NCI-H1436 (cell line): ENCODE measurements at places on chromosomes 5 and 9.

DNA sequence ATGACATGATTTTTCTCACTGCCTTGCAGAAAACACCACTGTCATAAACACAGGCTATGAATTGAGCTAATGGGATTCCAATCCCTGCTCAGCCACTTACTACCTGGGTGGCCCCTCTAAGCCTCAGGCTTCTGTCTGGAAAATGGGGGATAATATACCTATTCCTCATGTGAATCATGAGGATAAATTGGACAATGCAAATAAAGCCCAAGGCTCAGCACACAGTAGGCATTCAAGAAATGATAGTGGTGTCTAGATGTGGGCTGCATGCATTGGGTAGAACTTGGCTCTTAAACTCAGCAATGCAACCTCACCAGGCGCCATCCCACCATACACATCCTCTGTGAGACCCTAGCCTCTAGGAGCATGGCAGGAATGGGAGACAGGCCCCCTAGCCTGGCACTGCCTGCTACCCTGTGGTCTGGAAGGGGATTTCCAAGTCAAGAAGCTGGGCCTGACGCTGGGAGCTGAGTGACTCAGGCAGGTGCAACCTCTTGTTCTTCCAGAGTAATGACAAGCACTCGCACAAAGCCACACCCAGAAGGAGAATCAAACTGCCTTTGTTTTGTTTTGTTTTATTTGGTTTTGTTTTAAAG lies 2.3 kb upstream of the TNIP1 start:
- DNase-seq = peak; percentile 10

DNA sequence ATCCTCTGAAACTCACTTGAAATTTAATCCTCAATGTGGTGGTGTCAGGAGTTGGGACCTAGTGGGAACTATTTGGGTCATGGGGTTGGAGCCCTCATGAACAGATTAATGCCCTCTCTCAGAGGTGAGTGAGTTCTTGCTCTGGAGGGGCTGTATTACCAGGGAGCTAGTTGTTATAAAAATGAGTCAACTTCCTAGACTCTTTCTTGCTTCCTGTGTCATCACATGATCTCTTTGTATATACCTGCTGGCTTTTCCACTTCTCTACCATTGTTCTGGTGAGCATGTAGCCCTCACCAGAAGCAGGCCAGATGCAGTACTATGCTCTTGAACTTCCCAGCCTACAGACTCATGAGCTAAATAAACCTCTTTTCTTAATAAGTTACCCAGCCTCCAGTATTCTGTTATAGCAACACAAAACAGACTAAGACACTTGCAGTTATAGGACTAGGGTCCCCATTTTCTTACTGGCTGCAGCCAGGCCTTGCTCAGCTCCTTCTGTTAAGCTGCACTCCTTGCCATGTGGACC lies 127.5 kb downstream of the SUSD1 start:
- no peak for DNase-seq

GRCh38 chr5:7412409-7412808 lies 16.5 kb downstream of the ADCY2 start:
- no peak for DNase-seq

DNA sequence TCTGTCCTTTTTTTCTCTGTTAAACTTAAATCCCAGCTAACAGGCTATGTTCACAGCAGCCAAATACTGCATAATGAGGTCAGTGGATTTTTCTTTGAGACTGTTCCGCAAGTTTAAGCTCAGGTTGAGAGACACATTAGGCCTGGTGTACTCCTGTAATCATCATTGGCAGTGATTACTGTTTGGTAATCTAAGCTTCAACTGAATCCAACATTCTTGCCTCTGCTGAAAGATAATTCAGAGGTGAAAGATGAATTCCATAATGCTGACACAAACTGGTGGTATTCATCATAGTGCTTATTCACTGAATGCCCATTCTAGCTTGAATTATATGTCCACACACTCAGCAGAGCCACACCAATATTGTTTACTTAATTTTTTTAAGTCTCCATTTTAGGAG lies 108.5 kb downstream of the NFIB start:
- no peak for DNase-seq

DNA sequence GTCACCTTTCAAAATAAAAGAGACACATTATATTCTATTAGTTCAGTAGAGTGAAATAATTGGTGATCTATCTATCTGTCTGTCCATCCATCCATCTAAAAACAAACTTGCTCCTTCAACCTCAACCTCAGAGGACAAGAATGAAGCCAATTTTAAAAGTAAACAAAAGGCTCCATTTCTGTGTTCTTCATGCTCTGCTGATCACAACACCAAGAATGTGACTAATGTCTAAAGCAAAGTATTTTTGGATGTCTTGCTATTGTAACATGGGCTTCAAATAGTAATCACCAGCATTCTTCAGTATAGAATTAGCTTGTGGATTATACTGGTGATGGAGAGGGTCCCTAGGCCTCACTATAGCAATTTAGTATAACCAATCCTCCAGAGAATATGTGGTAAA lies 1304.4 kb downstream of the MAT2B start:
- DNase-seq = no peak

GRCh38 chr5:133817456-133817855 lies 151.0 kb downstream of the C5orf15 start:
- DNase-seq = no peak

DNA sequence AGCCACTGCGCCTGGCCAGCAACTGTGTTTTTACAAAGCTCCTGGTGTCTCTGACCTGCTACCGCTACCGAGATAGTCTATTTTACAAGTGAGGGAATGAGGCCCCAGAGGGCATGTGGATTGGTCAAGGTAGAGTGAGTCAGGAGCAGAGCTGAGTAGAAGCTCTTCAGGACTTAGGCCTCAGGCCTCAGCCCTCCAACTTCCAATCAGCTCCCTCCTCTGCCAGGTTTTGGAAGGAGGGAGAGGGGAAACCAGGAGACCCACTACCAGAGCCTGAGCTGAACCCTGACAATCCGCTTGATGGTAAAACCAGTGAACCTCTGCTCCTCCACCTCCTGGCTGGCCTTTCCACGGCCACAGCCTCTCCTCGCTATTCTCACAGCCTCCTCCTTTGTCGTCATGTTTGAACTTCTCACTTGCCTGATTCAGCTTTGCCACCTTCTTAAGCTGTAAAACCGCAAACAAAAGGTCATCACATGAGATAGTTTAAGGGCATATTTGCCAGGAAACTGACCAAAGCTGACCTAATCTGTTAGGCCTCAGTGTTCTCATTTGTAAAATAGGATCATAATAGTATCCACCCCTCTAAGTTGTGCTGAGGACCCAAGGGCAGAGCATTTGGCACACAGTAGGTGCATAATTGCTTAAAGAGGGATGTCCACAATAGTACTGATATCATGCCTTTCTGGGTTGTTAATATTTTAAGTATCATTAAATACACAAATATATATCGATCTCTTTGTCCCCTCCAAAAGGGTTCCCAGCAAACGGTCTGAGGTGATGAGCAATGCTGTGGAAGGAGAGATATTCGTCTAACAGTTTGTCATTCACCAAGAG lies 1.7 kb downstream of the TRAF1 start:
- DNase-seq = no peak

- no peak for DNase-seq
Measured at GRCh38 chr5:112960315-112960714, 16.3 kb upstream of the DCP2 start.

- no peak for DNase-seq
Measured at GRCh38 chr9:17481565-17481964, 97.3 kb upstream of the SH3GL2 start.

DNA sequence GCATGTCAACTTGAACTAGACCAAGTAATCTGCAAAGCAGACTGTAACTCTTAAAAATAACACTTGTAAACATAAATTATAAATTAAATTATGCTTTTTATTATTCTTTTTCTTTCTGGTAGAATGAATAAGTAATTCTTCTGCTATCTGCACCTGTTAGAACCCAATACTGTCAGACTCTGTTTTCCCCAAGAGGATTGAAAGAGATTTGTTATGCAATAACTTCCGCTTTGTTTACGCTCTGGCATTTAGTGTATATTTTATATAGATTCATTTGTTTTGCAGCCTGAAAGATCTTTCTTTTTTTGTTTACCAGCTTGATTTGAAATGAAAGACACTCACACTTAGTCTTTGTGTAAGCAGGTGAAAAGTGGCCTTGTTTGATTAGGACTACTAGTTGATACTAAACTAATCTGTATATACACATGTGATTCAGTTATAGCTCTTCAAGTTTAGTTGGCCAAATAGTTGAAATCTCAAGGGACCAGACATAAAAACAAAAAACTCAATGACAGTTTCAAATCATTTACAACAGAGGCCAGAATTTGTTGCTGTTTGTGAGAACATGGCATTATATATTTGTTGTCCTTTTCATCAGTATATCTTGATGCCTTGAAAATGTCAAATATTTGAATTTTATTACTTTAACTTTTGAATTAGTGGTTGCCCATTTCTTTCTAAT lies 155.8 kb downstream of the PBX3 start:
- DNase-seq = peak; percentile 17

DNA sequence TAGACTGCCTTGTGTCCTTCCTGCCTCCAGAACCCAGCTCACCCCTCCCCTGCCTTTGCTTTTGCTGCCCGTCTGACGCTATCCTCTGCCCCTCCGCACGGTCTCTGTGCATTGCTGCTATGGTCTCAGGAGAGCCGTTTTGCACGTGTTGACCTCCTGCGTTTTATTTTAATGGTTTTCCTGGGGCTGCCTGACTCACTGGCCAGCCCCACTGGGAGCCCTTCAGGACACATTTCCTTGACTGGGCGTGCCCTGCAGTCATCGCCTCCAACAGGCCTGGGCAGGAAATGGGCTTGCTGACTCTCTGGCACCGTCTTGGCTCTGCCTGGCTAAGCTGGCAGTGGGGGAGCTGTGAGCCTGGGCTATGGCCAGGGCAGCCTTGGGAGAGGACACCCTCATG lies 17.9 kb upstream of the ASS1 start:
- peak; percentile 43 for DNase-seq

- DNase-seq = peak; percentile 54
Measured at GRCh38 chr5:10331341-10331796, 22.1 kb upstream of the MARCHF6 start.

DNA sequence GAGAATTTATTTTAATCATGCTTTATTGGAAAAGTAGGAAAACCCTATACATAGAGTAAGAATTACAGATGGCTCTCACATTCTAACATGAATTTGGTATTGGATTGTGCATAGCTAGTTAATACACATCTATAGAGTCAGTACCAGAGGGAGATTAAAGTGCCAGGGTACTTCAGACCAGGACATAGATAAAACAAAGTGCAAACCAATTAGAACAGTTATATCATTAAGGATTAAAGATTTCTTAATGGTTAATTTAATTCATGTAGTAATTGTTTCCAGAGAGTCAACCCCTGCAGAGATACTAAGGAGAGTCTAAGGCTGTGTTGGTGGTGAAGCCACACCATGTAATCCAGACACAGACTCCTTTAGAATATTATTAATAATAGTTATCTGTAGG lies 8.8 kb downstream of the ISOC1 start:
- no peak for DNase-seq

GRCh38 chr5:159257629-159258283 lies 5.3 kb upstream of the UBLCP1 start:
- DNase-seq = no peak

GRCh38 chr9:110276781-110277180 lies 20.5 kb upstream of the TXN start:
- DNase-seq = no peak

DNA sequence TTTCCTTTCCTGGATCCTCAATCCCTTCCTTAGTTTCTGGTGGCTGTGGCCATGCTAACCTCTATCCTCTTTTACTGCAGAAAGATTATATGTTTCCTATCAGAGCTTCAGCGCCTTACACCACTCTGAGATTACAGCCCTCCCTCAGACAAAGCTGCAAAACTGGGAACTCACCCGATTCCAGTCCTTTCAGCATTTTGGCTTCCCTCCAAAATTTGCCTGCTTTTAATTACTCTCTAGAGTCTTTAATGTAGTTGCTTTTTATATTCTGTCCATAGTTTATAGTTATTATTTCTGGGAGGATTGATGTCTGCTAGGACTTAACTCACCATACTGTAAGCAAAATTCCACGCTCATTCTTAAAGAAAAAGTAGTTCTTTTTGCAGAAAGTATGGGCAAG lies 110.2 kb downstream of the NSG2 start:
- no peak for DNase-seq

- DNase-seq = no peak
Measured at GRCh38 chr5:103706939-103707682, 144.5 kb upstream of the NUDT12 start.

- no peak for DNase-seq
Measured at GRCh38 chr5:128093368-128093767, 9.8 kb downstream of the SLC12A2 start.

DNA sequence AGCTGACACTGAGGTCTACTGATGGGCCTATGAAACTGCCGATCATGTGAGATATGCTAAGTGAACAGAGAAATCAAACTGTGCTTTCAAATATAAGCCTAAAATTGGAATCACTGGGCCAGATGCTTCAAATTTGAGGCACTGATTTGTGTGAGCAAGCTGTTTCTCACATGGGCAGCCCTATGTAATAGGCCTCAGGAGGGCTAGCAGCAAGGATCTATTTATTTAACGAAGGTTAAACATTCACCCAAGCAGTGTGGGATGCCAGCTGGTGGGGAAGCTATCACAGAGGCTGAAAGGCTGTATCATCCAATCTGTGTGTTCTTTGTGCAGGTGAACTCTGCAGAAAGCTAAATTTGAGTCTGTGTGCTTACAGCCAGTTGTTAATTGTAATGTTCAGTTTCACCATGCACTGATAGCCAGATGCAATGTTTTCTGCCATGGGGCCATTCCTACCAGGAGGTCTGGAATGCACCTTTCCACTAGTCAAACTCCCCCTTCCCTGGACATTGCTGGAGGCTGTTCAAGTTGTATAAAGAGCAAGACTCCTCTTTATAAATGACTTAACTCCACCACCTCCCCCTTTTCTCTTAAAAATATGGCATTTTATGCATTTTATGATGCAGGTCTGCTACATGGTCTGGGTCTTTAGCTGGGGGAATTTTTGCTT lies 228.9 kb downstream of the SH3GL2 start:
- no peak for DNase-seq

GRCh38 chr5:159969966-159970365 lies 39.0 kb upstream of the TTC1 start:
- no peak for DNase-seq

- DNase-seq = peak; percentile 14
Measured at GRCh38 chr9:115015018-115015635, 84.7 kb upstream of the TNFSF8 start.

GRCh38 chr5:14713476-14714390 lies 49.2 kb downstream of the OTULIN start:
- no peak for DNase-seq

DNA sequence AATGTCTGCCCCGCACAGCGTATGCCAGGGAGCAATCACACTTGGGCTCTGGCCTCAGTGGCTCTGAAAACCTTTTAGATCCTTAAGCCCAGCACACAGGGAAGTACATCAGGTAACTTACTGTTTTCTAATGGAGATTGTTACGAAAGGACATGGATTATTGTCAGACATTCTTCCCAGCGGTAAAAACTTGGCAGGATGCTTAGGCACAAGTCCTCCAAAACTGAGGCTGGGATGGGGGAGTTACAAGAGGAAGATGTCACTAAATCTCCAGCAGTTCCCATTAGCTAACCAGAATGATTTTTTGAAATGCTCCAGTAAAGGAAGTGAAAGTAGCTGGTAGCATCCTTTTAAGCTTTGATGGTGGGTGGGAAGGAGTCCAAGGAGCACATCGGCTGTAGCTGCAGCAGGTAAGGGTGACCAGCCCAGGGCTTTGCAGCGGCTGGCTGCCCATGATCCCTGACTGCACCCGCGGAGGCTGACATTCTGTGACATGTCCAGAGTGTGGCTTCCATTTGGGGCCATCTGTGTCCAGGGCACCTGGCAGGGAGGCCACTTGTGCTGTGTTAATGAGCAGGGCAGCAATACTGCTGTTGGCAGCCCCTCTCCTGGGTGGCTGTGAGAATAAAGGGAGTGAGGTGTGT lies 165.8 kb downstream of the GADD45G start:
- no peak for DNase-seq
